CD4-positive, alpha-beta T cell treated with Interleukin-2 at 100 ng/mL for 4 hours (primary cell): ENCODE measurements at places on chromosomes 6 and 20.

DNA sequence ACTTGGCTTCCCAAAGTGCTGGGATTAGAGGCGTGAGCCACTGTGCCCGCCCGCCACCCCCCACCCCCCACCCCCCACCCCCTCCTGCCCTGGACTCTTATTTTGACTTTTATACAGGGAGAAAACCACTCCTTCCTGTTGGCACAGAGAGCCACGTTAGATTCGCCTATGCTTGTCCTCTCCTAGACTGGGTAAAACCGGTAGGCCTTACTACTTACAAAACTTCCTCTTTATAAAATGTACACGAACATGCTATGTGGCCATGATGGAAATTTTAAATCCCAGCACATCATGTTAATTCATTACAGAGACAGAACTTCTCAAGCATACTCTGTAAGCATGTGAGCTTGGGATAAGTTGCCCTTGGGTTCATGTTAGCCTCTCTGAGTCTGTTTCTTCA, 124.2 kb downstream of the SLC24A3 start:
- DNase-seq = no peak

GRCh38 chr6:137133122-137133521, 40.3 kb downstream of the IL22RA2 start:
- DNase-seq = no peak

DNA sequence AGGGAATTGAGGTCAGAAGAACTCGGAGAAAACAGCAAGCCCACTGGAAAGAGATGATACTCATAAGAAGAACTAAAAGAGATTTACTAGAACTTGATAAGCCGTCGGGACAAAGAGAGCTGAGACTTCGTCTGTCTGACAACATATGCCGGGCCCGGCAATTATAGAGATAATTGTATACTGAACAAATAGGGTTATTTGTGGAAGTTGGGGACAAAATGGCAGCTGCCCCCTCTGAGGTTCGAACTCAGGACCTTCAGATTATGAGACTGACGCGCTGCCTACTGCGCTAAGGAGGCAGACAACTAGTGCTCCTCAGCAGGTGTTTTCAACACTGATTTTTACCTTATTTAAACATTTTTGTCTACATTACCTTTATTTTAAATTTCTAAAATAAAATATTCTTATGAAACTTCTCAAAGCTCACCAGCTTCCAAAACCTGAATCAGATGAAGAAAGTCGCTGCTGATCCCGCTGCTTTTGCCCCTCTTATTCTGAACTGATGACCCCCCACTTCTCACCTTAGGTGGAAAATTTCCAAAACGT, 29.3 kb upstream of the TRIM27 start:
- peak; percentile 58 for DNase-seq

DNA sequence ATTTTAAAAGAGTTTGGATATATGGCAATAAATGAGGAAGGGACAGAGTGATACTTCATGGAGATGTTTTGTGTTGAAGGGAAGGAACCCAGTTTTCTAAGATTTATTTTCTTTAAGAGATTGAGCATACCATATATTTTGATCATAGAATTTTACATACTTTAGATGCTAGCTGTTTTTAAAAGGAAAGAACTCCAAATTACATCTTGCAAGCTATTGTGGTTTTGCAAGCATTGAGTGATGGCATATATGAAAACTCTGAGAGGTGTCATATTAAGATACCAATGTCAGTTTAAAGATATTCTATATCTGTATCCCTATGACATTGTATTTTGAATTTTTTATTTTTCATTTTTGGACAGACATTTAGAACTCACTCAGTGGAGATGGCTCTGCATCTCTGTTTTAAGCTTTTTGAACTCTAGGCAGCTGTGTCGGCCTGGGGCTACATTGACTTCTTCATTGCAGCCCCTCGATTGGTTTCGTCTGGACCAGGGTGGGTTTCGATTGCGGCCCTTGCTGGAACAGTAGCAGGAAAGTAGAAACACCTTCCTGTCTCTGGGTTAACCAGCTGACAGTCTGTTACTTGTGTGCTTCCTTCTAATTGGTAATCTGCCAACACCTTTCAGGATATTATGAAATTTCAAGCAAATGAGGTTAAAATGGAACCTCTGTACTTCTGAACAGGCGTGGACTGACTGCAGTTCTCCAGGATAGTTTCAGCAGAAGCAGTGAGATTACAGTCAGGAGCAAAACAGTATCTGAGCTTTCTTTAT, 14.0 kb downstream of the IGF2R start:
- peak; percentile 37 for DNase-seq

DNA sequence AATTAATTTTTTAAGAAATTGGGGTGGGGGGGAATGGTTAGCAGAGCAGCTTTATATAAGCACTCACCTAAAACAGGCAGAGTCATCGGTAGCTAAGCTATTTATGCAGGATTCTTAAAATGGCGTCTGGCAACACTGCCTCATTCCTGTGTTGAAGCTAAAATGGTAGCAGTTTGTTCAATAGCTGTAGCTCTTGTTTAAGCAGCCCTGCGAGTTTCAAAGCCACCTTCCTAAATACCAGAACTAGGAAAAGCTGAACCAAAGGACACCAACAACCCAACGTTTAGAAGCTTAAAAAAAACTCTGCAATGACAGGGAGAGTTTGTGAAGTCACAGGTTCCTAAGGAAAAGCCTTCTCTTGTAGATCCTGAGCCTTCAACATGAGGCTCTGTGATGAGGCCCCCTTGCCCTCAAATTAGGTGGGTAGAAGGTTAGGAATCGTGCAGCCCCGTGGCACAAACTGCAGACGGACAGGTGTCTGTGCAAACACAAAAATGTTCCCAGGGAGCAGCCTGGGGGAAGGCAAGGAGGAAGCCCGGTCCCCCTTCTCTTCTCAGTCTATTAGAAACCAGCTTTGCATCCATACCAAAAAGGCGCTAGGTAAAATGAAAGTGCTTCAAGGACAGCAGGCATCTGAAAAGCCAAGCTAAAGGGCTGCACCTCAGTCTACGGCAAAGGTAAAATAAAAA, 4.7 kb downstream of the ZMYND8 start:
- no peak for DNase-seq

- DNase-seq = no peak
These were observed 68.7 kb downstream of the FILIP1 start for GRCh38 chr6:75424618-75425548.

GRCh38 chr20:63264519-63264918, 8.1 kb upstream of the ARFGAP1 start:
- no peak for DNase-seq

DNA sequence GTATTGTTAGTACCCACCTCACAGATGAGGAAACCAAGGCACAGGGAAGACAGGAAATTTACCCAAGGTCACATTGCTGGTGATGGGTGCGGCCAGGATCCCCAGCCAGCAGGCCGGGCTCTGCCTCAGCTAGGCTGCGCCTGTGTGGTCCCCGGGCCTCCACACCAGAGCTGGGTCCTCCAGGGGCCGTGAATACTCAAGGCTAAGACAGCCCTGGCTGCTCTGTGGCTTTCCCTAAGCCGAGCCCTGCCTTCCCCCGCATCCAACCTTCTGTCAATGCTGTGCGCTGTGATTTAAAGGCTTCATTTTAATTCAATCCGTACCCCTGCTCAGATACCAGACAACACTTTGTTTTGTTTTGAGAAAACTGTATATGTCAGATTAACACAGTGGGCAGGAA, 246.7 kb downstream of the TTLL2 start:
- no peak for DNase-seq

DNA sequence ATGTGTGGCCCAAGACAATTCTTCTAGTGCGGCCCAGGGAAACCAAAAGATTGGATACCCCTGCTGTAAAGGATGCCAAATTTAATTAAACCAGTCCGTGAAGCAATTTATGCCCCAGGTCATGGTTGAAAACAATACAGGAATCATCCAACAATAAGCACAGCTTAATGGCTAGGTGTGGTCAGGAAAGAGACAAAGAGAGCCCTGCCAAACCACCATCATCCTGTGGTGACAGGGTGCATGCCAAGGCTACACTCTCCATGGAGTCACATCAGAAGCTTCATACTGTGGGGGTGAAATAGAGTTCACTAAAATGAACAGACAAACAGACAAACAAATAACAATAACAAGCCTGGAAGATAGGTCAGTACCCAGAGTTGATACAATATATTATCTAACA, 62.7 kb downstream of the DZANK1 start:
- DNase-seq = no peak

- DNase-seq = peak; percentile 38
These were observed 4.3 kb downstream of the GABBR1 start for GRCh38 chr6:29628419-29629281.

GRCh38 chr6:17831135-17831534, 124.4 kb upstream of the NUP153 start:
- no peak for DNase-seq
